ENCODE measurements at places on chromosomes 4 and X. TPM values are rescaled to one million over a fixed set of nuclear protein-coding genes. Genes with fewer than 3 reads are reported as not detected.

FGG gene
- not detected for total RNA-seq

SOD3 gene
- total RNA-seq: 59.4 TPM

MAGED4 gene
- total RNA-seq: 1.0 TPM

GBA3 gene
- not detected for total RNA-seq

CDS1 gene
- total RNA-seq: 0.59 TPM

VCX3A gene
- total RNA-seq: not detected

SH3BGRL gene
- total RNA-seq: 37.1 TPM

NAT8L gene
- 0.47 TPM for total RNA-seq

CTAG1A gene
- not detected for total RNA-seq

PLP1 gene
- 0.94 TPM for total RNA-seq

LNX1 gene
- total RNA-seq: 16.1 TPM
